ENCODE measurements at places on chromosomes 11 and 22.

DNA sequence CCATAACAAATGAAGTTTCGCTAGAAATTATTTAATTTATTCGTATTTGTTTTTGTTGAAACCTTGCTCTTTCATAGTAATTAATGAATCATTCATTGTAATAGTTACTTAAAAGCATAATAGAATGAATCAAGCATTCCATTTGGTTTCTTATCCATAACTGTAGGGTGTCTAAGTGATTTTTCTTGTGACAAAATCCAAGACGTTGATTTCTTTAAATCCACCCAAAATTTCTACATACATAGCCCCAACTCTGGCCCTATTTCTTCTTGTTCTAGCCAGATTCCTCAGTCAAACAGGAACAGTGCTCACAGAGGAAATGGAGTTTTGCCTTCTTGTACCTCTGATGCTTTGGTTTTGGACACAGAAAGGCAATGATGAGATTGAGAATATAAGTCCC lies 25.5 kb downstream of the UBASH3B start:
- DNase-seq = no peak

- DNase-seq = no peak
Observed at GRCh38 chr11:17599460-17599925, 52.4 kb downstream of the OTOG start.

DNA sequence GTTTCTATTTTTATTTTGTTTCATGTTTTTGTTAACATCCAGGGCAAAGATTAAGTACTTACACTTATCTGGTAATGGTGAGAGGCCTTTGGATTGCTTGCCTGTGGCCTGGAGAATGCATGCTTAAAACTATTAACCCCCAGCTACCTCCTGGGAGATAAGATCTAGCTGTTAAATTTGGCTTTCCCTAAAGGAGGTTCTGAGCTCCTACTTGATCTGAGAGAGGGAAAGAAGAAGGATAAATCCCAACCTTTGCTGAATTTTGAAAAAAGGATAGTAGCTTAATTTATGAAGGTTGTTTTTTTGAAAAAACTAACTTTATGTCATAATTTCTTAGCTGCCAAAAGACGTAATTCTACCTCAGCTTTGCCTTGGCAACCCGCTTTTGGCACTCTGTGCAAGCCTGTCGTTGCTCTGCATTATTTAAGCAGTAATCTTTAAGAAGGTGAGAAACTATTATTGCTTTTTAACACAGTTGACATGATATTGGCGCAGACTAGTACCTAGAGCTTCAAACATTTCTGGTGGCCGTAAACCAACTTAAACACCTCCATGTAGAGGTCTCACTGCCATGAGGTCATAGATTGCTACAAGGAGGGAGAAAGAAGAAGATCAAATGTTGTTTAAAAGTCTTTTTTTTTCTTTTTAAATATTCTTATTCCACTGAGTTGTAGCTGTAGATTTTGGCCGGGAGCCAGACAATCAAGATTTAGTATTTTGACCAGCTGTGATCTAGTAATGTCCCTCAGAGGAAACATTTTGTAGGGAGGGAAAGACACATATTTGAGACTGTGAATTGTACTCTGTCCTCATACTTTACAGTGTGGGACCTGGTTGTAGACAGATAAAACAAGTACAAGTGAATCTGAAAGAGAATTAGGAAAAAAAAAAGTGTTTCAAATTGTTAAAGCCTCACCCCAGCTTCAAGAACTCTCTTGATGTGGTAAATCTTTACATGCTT lies 74.4 kb downstream of the WNT11 start:
- DNase-seq = no peak

- DNase-seq = no peak
Observed at GRCh38 chr11:62713343-62713742, 5.9 kb downstream of the GNG3 start.

DNA sequence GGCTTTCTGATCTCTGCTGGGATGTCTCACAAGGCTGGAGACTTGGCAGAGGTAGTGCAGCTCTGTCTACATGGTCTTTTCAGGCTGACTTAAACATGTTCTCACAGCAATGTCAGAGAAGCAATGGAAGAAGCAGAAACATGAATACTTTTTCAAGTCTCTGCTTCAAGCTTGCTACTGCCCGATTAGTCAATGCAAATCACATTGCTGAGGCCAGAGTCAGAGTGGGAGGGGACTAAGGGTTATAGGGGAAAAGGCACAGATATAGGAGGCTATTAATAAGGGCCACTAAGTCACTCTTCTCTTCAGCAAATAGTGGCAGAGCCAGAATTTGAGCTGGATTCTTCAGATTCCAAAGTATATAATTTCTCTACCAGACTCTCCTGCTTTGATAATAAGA lies 390.5 kb downstream of the TMEM135 start:
- DNase-seq = no peak

DNA sequence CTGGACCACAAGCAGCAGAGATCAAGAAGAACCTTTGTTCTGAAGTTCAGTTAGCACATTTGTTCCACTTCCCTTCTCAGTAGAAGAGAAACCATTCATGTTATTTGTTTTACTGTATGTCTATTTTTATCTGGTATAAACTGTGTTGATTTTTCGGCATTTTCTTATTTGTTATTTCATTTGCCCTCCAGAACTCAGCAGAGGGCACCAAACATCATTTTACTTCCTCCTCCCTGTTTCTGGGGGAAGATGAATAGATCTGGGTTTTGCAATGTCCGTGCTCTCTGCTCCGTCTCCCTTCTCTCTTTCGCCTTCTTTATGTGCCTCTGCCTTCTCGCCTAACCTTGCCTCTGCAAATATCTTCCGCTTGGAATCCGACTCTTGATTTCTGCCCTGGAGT lies 366.9 kb downstream of the NTM start:
- DNase-seq = no peak

DNA sequence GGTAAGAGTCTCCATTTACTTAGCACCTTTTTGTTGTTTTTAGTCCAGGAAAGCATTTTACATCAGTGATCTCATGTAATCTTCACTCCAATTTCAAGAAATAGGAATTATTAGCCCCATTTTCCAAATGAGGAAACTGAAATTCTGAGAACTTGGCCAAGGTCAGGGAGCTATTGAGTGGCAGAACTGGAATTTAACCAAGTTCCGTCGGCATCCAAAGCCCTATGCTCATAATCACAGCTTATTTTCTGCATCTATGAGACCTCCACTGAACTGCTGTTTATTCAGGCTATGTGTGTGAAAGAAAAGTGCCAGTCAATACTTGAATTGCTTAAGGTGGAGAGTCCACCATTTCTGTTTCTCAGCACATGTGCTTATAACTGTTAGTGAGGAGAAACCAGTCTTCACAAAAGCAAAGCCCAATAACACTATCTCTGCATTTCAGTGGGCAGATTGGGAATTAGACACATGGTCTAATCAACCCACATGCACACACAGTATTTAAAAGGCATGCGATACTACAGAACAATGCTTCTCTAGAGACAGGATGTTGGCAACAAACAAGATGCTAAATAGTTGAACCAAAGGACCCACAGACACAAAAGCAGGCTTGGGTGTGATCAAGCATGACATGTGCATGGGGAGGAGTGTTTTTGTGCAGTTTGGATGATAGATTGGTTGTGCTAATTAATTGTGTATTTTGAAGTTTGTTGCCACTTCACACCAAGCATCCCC lies 780.6 kb downstream of the OPCML start:
- no peak for DNase-seq

DNA sequence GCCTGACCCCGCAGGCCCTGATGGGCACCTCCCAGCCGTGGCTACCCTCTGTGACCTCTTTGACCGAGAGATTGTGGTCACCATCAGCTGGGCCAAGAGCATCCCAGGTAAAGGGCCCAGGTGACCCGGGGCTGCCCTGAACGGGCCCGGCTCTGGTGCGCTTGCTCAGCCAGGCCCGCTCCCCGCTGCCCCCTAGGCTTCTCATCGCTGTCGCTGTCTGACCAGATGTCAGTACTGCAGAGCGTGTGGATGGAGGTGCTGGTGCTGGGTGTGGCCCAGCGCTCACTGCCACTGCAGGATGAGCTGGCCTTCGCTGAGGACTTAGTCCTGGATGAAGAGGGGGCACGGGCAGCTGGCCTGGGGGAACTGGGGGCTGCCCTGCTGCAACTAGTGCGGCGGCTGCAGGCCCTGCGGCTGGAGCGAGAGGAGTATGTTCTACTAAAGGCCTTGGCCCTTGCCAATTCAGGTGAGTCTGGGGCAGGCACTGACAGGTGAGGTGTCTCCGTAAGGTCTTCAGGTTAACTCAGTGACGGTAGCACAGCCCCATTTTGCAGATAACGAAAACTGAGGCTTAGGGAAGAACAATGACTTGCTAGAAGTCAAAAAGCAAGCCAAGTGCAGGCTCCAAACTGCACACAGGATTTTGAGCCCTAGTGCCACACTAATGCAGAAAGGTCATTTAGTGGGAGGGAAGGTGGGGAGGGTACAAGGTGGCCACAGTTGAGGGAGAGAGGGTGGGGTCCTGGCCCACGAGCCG lies 2.4 kb downstream of the TRMT112 start:
- DNase-seq = no peak

DNA sequence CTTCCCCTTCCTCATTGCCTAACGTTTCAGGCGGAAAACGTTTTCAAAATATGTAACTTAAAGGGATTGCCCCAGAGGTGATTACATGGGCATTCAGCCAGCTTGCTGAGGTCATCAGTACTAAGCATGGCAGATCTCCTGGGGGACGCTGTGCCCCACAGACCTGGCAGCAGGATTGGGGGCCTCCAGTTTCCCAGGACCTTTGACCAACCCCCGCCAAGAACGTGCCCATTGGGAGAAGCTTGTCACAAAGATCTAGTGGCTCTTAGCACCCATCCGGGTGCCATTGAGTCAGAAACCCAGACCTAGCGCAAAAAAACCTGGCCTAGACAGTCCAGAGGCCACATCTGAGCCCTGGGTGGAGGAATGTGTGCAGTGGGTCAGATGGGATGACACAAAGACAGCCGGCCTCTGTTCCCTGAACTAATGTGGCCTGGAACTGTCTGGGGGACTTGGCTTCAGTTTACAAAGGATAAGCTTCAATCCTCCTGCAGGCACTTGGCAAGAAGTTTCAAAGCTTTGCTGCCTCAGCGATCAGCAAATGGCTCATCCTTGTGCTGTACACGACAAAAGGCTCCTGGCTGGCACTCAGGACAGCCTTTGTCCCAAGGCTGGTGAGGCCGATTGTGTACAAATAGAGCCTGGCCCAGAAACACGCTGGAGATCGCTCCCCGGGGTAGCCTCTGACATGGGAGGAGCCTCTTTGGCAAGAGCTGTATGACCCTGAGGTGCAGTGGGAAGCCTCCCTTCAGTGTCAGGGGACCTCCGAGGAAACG lies 9.5 kb downstream of the C1QTNF6 start:
- DNase-seq = no peak

DNA sequence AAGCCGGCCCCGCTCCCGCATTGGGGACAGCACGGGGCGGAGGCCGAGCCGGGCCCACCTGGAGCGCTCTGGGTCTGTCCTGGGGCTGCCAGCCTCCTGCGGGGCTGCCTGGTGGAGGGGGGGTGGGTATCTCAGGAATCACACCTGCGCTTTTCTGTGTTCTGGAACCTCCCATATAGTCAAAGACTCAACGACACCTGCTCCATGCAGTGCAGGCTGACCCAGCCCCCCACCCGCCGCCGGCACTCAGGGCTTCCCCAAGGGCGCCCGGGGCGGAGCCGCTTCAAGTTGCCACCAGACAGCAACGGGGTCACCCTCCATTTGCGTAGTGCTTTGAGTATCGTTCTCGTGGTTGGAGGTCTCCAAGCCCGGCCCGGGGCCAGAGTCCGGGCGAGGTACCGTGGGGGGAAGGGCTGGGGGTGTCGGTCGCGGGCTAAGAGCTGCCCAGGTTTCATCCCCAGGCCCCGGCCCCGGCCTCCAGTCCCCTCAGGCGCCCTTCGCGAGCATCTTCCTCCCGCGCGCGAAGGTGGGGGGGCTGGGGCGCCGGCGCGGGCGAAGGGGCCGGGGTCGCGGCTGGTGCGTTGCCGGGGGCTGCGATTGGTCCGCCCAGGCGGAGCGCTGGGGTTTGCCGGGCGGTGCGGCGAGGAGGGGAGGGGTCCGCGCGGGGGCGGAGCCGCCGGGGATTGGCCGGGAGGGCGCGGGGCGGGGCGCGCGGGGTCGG lies 6.6 kb downstream of the TSPAN4 start:
- no peak for DNase-seq

DNA sequence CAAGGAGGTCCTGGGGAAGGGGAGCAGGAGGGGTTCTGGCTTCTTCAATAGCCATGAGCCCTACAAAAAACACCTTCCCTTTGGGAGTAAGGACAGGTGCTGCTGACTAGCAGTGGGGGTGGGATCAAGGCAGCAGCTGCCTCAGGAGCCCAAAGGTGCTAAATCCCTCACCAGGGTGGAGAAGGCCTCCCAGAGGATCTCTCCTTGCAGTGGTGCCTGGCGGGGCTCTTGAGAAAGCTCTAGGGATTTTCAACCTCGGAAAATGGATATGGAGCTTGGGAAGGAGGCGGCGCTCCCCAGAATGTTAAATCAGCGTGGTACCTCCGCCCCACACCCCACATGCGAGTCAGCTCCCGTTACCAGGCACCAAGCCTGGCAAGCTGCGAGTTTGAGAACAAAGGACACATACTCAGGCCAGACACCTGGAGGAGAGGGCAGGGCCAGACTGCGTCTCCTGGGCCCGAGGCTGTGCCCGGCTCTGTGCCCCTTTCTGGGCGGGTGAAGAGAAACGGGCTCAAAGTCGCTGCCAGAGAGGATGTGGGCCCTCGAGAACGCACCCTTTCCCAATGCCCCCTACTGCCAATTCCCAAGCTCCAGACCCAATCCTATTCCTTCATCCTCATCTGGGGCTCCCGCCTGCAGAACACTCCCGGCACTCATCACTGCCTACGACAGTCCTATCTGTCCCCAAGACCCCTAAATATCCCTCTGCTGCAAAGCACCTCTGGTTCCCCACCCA lies 139.0 kb downstream of the BRD1 start:
- DNase-seq = no peak

DNA sequence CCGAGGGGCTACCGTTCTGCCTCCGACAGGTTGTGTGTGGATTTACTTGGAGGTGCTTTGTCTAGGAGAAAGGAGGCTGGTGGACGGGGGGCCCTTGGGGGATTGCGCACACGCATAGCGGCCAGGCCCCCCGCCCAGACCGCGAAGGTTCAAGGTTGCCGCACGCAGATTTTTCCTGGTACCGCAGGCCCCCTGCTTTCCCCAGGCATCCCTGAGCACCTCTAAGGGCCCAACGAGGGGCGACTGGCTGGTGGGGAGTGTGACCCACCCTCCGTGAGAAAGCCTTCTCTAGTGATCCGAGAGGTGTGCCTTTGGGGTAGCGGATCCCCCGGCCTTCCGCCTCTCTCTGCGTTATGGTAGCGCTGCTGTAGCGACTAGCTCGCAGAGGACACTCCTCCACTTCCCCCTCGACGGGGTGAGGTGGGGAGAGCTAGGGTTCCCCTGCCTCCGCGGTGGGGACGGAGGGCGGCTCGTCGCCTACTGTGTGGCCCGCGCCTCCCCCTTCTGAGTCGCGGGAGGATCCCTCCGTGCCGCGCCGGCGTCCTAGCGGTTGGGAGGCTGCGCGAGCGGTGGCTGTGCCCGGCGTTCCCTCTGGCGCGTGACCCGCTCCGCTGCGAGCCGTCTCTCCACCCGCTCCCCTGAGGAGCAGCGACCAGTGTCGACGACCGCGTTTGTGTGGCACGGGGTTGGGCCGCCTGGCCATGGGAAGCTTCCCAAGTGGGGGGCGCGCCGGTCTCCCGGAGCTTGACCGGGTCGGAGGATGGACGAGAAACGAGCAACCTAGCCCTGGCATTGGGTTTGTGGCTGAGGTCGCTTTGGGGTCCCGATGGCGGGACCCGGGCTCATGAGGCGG lies 3900.0 kb upstream of the OR11H1 start:
- DNase-seq = no peak

Measured in stimulated activated CD8-positive, alpha-beta memory T cell treated with anti-CD3 and anti-CD28 coated beads, Interleukin-15, amount 100 ng/mL, for 24 hours (primary cell).